ENCODE measurements at places on chromosomes 1 and 21.

DNA sequence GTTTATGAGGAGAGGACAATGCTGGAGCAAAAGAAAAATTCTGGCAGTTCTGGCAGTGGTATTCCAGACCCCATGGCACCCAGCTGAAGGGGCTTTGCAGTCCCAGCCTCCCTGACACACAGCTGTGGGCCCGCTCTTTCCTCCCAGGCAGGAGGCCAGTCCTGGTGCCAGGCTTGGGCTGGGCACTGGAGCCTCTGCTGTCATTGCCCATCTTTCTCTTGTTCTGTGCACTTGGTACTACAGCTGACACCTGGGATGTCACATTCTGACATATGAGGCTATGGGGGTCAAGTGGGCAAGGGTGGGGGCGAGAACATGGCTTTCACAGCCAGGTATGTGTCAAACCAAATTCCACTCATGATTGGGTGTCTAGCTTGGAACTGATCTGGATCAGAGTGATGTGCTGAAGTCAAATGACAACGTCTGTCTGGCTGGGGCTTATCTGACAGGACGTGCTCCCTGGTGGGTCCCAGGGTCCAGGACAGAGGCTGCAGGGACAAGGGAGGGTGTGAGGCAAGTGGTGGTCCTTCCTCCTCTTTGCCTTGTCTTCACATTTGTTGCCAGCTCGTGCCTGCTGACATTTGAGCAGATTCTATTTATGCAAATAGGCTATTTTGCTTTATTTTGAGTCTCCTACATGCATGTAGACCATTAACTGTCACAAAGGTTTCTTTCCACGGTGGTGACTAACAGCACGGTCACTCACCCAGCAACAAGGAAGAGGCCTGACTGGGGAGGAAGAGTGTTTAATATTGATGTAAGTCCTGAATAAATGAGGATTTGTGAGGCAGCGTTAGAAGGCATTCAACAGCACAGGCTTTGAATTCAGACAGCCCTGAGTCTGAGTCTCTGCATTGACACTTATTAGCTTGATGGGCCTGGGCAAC, 336.3 kb downstream of the PBX1 start:
- DNase-seq: no peak

- no peak for DNase-seq
Observed at GRCh38 chr21:38434913-38435533, 63.3 kb downstream of the ERG start.

DNA sequence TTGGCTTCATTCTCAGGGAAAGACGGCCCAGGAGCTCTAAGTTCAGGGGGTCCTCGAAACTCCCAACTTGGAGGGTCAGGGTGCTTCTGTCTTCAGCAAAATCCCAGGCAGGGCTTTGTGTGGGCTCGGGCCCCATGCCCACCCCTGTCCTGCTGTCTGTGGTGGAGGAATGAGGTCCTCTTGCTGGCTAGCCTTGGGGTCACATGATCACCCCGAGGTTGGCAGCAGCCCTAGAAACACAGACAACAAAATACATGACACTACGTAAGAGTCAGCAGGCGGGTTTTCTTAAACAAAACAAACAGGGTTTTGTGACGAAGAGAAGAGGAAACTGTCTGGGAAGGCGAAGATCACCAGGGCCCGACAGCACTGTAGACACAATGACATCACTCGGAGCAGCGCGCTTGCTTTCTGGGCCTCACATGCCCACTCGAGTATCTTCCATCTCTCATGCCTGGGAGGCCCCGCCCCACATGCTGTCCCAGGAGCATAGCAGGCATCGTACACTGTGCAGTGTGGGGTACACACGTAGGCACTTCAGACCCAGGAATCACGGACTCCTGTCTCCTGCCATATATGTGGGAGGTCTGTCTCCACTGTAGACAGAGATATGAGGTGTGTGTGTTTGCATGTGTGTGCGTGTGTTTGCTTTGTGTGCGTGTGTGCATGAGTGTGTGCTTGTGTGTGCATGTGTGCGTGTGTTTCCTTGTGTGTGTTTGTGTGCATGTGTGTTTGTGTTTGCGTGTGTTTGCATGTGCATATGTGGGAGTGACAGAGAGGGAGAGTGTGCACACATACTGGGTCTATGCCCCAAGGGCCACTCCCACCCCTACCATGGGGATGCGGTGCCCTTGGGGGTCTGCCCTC, 94.7 kb downstream of the SIK1 start:
- no peak for DNase-seq

GRCh38 chr21:37855647-37856625, 60.3 kb downstream of the KCNJ6 start:
- DNase-seq: no peak

- no peak for DNase-seq
Observed at GRCh38 chr1:119027759-119028158, 39.6 kb upstream of the TBX15 start.

DNA sequence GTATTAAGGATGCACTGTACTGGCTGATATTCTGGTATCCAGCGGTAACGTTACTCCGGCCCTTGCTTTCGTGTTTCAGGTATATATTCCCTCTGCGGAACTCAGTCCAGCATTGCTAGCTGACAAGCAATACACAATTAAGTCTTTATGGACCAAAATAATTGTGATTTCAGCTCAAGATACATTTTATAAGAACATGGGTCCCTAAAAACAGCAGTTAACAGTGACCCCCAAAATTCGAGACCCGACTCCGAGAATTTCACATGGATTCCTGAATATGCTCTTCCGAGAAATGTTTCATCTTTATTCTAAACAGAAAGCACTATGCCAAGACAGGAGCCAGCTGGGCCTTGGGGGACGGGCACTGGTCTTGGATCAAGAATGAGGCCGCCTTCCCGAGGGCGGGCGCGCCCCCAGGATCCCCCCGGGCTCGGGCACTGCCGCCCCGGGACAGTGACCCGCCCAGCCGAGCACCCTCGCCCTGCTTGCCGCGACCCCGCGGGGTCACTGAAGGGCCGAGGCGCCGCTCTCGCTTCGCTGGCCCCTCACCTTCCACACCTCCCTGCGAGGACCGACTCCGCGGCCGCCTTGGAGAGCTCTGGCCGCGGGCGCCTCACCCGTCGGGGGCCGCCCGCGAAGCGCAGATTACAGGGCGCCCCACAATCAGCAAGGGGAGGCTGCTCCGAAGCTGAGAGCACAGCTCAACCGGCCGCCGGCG, 610 bp downstream of the SCYL3 start:
- DNase-seq: peak; percentile 11

- no peak for DNase-seq
Observed at GRCh38 chr1:57162607-57163261, 196.9 kb upstream of the C8B start.

GRCh38 chr1:197761654-197762053, 13.6 kb downstream of the DENND1B start:
- no peak for DNase-seq

- DNase-seq: no peak
Observed at GRCh38 chr21:33539616-33540015, 2.3 kb downstream of the GART start.

DNA sequence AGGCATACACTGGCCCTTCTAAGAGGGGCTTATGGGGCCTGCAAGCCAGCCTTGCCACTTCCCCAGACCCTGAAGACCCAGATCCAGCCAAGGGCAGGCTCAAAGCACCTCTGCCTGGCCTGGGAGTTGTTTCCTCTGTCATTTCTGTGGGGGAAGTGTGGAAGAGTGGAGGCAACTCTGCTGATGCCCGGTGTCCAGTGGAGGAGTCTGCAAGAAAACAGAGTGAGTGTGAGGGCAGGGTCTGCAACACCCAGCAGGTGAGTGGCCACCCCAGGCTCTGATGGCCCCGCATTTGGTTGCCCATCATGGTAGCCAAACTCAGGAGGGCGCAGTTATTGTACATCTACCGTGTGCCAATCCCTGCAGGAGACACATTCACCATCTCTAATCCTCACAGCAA, 8.4 kb downstream of the CLEC20A start:
- DNase-seq: no peak

- no peak for DNase-seq
Observed at GRCh38 chr1:51294566-51295184, 35.7 kb downstream of the TTC39A start.

- no peak for DNase-seq
Observed at GRCh38 chr1:184870319-184870718, 104.0 kb downstream of the NIBAN1 start.
